Thyroid gland (tissue), 4 donors: ENCODE measurements at places on chromosomes 12 and 14.

DNA sequence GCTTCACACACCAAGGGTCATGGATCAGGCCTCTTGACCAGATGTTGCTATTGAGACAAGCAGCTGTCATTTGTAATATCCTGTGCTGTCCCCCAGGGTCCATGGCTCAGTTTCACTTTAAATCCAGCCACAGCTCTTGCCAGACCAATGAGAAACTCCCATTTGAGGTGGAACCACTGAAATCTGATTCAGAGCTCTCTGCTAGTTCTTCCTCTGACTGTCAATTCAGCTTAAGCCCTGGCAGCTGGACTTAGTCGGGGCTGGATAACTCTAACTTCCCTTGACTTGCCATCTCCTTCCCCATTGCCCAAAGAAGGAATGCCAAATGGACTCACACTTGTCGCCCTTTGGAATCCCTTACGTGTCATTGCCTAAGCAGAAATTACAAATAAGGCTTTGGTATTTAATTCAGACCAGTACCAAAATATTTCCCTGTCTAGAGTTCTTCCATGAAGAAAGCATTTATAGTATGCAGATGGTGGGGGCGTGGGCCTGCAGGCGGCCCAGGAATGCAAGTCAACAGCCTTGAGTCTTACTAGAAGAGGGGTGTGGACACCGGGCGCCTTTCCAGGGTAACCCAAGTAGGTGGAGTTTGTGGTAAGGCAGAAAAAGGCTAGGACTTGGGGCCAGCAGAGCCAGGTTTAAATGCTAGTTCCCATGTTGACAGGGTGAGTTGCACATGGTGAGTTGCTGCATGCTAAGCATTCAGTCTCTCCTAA lies 96.9 kb upstream of the TMPO start:
- peak overlapping the region; percentile 76 for H3K27ac ChIP-seq
- no peaks in the 10 kb centered on the region for H3K36me3 ChIP-seq
- no peaks in the 10 kb centered on the region for H3K27me3 ChIP-seq
- DNase-seq = peak; percentile 98
- H3K4me3 ChIP-seq = no peak overlapping the region
- peaks cover 17% of the 10 kb centered on the region for H3K4me1 ChIP-seq

- no peaks in the 10 kb centered on the region for H3K36me3 ChIP-seq
- H3K27ac ChIP-seq = no peak overlapping the region
- no peak for DNase-seq
- H3K27me3 ChIP-seq = no peaks in the 10 kb centered on the region
- no peaks in the 10 kb centered on the region for H3K4me1 ChIP-seq
- no peak overlapping the region for H3K4me3 ChIP-seq
These were observed 27.1 kb downstream of the NT5DC3 start for GRCh38 chr12:103813949-103814348.

- peaks cover 3% of the 10 kb centered on the region for H3K4me1 ChIP-seq
- H3K4me3 ChIP-seq = no peak overlapping the region
- no peak for DNase-seq
- H3K36me3 ChIP-seq = no peaks in the 10 kb centered on the region
These were observed 6.9 kb upstream of the HSPB8 start for GRCh38 chr12:119171691-119172425.

- peaks cover 37% of the 10 kb centered on the region for H3K4me1 ChIP-seq
- no peak overlapping the region for H3K4me3 ChIP-seq
- peak; percentile 76 for DNase-seq
- H3K27ac ChIP-seq = peak overlapping the region; percentile 4
- no peaks in the 10 kb centered on the region for H3K27me3 ChIP-seq
These were observed 2.9 kb upstream of the TSFM start for GRCh38 chr12:57779736-57780135.

DNA sequence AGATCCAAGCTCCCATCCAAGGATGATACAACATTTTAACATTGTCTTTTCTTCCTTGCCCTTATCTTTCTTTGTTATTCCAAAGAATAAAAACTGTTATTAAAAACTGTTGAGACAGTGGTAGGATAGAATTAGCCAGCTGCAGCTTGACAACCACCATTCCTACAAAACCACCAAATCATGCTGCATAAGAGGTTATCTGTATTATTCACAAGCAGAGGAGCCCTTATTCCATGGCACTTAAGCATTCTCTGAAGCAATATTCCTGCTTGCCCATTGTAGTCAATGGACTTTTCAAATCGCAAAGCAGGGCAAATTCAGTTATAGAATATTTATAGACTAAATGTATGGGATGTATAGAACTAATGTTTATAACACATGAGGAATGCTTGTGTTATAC lies 3.4 kb downstream of the ABCD2 start:
- H3K4me3 ChIP-seq = no peak overlapping the region
- H3K4me1 ChIP-seq = peaks cover 4% of the 10 kb centered on the region
- no peak for DNase-seq
- no peaks in the 10 kb centered on the region for H3K36me3 ChIP-seq
- no peaks in the 10 kb centered on the region for H3K27me3 ChIP-seq
- no peak overlapping the region for H3K27ac ChIP-seq

- DNase-seq = no peak
- no peak overlapping the region for H3K4me3 ChIP-seq
- no peaks in the 10 kb centered on the region for H3K36me3 ChIP-seq
- H3K4me1 ChIP-seq = no peaks in the 10 kb centered on the region
- H3K27me3 ChIP-seq = no peaks in the 10 kb centered on the region
- no peak overlapping the region for H3K27ac ChIP-seq
These were observed 71.5 kb upstream of the DAAM1 start for GRCh38 chr14:59116984-59117415.

- H3K4me1 ChIP-seq = peaks cover 24% of the 10 kb centered on the region
- peak within 1 kb of the TSS; percentile 33 for H3K4me3 ChIP-seq
- H3K36me3 ChIP-seq = peaks cover 10% of the 10 kb centered on the region
- DNase-seq = peak; percentile 71
- peak within 1 kb of the TSS; percentile 94 for H3K27ac ChIP-seq
These were observed at the start of gene UNC119B for GRCh38 chr12:120710031-120710804. Gene UNC119B, plus strand, starts transcription at chr12:120710458. Its CDS starts 17 bp downstream, at chr12:120710475.

- peak overlapping the region; percentile 93 for H3K27ac ChIP-seq
- no peaks in the 10 kb centered on the region for H3K27me3 ChIP-seq
- peaks cover 96% of the 10 kb centered on the region for H3K4me1 ChIP-seq
- DNase-seq = no peak
These were observed 19.6 kb downstream of the SLC25A29 start for GRCh38 chr14:100286484-100287191.

GRCh38 chr14:36507847-36508417 lies 12.1 kb downstream of the NKX2-1 start:
- no peak overlapping the region for H3K4me3 ChIP-seq
- H3K27ac ChIP-seq = peak overlapping the region; percentile 100
- DNase-seq = no peak
- peaks cover 8% of the 10 kb centered on the region for H3K4me1 ChIP-seq

DNA sequence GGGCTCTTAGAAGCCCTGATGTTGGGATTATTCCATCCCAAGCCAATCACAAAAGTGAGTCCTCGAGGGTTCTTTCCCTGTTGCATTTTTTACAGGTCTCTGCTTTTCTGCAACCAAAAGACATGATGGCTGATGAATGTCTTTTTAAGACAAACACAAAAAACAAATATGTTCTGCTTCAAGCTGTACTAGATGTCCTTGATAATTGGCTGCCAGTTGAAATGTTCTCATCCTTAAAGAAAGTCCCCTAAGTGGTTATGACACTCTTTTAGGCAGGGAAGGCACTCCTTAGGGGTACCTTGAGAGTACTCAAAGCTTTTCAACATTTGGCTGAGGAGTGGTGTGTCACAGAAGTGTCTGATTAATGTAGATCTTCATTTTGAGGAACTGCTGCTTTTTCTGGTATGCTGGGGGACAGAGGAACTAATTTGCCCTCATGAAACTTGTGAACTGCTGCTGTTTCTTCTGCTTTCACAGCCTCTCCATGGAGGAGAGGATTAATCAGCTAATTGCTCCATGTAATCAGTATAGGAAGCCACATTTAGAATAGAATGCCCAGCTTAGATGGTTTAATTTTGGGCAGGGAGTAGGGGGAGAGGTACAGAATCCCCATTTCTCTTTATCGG lies 22.8 kb upstream of the IGF1 start:
- no peaks in the 10 kb centered on the region for H3K36me3 ChIP-seq
- H3K27ac ChIP-seq = no peak overlapping the region
- peaks cover 24% of the 10 kb centered on the region for H3K4me1 ChIP-seq
- no peak overlapping the region for H3K4me3 ChIP-seq
- DNase-seq = no peak

DNA sequence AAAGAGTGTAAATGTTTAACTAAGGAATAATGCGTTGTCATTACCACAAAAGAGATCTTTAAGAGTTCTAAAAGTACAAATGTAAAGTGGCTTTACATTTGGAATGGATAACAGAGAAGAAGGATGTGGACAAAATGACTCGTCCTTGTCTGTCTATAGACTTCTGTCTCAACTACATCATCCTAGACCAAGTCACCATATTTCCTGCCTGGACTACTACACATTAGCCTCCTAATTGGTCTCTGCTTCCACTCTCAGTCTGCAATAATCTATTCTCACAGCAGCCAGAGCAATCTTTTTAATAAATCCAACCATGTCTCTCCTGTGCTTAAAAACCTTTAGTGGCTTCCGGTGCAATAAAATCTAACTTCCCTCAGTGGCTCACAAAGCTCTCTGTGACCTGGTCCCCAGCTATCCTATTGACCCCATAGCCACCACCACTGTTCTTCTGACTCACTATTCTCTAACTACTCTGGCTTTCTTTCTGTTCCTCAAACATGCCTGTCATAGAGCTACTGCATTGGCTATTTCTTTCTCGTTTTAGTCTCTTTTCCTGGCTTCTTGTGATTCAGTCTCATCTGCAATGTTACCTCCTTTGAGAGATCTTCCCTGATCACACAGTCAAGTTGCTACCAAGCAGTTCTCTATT lies 91.1 kb downstream of the MYF5 start:
- no peaks in the 10 kb centered on the region for H3K4me1 ChIP-seq
- DNase-seq = no peak

GRCh38 chr12:4506870-4507269 lies 31.8 kb upstream of the RAD51AP1 start:
- no peak overlapping the region for H3K4me3 ChIP-seq
- peaks cover 11% of the 10 kb centered on the region for H3K36me3 ChIP-seq
- H3K4me1 ChIP-seq = no peaks in the 10 kb centered on the region
- no peaks in the 10 kb centered on the region for H3K27me3 ChIP-seq
- H3K27ac ChIP-seq = no peak overlapping the region

GRCh38 chr12:65845751-65846537 lies 21.7 kb downstream of the HMGA2 start:
- no peaks in the 10 kb centered on the region for H3K27me3 ChIP-seq
- DNase-seq = no peak
- H3K4me3 ChIP-seq = no peak overlapping the region
- H3K36me3 ChIP-seq = no peaks in the 10 kb centered on the region
- no peak overlapping the region for H3K27ac ChIP-seq

DNA sequence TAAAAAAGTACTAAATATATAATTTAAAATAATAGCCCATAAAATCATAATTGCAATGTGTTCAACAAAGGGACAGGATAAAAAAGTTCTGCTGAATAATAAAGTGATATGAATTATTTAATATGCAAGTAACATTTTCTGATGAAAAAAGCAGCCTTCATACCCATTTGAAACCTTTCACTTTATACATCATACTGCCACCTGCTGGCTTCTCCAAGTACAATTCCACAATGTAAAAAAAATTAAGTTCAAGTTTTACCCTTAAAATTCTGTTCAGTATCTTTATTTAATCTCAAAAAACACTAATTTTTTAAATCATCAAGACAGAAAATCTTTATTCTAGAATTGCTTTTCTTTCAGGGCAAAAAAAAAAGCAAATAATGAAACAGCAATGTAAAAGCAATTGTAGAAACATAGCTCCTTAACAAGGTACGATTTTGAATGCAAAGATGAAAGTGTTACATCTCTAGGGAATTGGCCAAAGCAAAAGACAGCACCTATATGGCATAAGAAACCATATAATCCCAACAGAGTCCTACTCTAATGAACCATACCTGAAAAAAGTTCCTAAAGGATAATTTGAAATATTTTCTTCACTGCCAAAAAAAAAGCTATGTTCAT lies 15.0 kb downstream of the MDM1 start:
- DNase-seq = peak; percentile 32
- H3K36me3 ChIP-seq = peaks cover 13% of the 10 kb centered on the region

- no peaks in the 10 kb centered on the region for H3K36me3 ChIP-seq
- peak; percentile 1 for DNase-seq
- no peak overlapping the region for H3K27ac ChIP-seq
- H3K4me1 ChIP-seq = no peaks in the 10 kb centered on the region
- H3K27me3 ChIP-seq = no peaks in the 10 kb centered on the region
- no peak overlapping the region for H3K4me3 ChIP-seq
These were observed 44.9 kb downstream of the LIN7A start for GRCh38 chr12:80892597-80893445.

DNA sequence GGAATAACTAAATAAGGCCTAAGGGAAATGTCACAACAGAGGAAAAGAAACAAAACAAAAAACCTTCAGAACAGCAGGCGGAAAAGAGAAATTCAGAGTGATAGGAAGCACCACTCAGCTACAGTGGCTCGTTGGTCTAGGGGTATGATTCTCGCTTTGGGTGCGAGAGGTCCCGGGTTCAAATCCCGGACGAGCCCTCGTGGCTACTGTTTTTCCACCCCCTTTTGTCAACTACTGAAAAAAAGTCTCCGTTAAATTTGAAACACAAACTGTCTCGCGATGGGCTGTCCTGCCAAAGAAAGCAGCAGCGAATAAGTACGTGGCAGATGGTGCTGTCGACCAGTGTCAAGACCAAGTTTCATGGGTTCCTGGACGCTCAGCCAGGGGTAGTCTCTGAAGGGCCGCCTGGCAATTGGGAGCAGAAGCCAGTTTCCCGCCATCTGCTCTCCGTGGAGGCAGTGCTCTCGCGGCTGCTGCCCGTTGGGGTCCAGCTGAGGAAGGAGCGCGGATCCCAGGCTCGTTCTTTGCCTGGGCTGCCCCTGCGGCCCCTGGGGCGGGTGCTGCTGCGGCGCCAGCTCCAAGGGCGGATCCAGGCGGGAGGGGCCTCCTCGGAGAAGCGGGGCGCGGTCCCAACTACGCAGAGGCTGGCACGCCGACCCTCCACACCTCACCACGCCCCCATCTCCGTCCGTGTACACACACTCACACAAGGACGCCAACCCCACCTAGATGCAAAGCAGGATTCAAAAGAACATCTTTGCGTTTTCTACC lies at the start of gene RNASE4:
Gene RNASE4, plus strand, starts transcription at position 670 of the 771 bp plus-strand sequence. CDS start 14,812 bp downstream, outside the sequence.
- peak; percentile 82 for DNase-seq
- H3K4me3 ChIP-seq = peak within 1 kb of the TSS; percentile 56
- peaks cover 10% of the 10 kb centered on the region for H3K4me1 ChIP-seq
- H3K27me3 ChIP-seq = no peaks in the 10 kb centered on the region
- no peaks in the 10 kb centered on the region for H3K36me3 ChIP-seq

DNA sequence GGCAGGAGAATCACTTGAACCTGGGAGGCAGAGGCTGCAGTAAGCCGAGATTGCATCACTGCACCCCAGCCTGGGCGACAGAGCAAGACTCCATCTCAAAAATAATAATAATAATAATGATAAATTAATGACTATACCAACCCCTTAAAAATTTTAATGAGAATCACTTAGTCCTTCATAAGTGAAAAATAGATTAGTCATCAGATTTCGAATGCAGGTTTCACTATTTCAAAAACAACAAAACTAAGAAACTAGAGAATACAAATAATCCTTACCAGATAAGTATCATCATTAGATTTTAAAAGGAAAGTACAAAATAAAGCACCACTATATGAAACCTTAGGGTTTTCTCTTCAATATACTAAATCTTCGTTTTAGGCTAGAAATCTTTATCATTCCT lies 62.3 kb downstream of the CEP83 start:
- no peak for DNase-seq
- no peaks in the 10 kb centered on the region for H3K36me3 ChIP-seq
- no peak overlapping the region for H3K27ac ChIP-seq
- no peaks in the 10 kb centered on the region for H3K4me1 ChIP-seq
- H3K4me3 ChIP-seq = no peak overlapping the region

GRCh38 chr14:43285575-43285974 lies 1221.5 kb downstream of the FSCB start:
- no peak overlapping the region for H3K27ac ChIP-seq
- H3K4me1 ChIP-seq = no peaks in the 10 kb centered on the region
- no peak for DNase-seq
